ENCODE measurements at places on chromosomes 1 and 21.
A peak's percentile ranks its signal among the peaks of the same experiment; 100 is the strongest.

DNA sequence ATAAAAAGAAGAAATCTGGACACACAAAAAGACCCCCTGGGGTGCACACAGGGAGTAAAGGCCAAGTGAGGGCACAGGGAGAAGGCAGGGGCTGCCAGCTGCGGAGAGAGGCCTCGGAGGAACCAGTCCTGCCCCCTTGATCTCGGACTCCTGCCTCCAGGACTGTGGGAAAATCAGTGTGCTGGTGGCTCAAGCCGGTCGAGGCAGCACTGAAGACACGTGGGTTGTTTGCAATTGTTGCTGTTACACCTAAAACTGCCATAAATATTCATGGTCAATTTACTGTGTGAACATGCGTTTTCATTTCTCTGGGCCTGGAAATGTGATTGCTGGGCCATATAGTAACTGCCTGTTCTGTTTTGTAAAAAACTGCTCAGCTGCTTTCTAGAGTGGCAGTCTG is 18.5 kb downstream of the IBA57 start:
- DNase-seq, result no peak

DNA sequence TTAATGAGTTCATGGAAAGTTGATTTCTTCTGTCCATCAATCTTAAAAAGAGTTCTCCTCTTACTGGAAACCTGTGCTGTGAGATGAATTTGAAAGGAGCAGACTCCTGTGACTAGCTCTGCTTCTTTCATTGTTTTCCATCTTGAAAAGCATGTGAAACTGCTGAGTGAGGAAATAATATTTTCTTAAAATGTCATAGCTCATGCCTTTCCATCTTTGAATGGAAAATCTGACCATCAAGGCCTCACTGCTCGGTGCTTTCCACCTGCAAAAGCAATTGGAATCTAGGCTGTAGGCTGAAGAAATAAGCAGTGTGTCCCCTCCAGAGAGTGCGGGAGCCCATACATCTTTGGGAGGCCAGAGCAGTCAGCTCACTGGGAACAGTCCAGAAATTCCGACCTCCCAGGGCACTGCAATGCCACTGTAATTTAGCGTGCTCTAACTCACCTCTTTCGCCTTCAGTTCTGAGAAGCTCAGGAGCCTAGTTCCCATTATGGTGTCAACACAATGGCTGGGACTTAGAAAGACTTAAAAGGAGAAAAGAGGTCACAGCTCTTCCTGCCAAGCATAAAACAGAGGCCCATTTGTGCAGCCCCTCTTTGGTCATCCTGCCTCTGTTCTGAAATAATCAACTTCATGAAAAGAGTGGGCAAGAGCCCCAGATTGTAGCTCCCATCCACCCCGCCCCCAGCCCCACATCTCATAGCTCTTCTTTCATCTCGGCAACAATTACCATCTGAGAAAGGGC is 50.4 kb upstream of the F3 start:
- no peak for DNase-seq

DNA sequence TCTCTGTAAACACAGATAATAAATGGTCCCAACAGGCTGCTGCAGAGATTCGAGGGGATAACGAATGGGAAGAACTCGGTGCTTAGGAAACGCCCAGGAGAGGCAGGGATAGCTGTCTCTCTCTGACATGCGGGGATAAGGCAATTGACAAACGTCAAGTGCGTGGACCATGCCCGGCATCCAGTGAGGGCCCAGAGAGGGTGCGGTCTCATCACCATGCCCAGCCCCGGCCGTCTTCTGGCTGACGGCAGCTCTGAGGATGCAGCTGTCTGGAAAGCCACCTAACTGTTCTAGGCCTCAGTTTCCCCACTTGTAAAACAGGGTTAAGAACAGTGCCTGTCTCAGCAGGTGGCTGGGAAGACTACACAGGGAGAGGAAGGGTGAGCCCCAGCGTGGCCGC is 48.1 kb downstream of the ACOT7 start:
- no peak for DNase-seq

- DNase-seq, result peak; percentile 42
These were observed 546 bp downstream of the KIF21B start for GRCh38 chr1:201022820-201023516.

DNA sequence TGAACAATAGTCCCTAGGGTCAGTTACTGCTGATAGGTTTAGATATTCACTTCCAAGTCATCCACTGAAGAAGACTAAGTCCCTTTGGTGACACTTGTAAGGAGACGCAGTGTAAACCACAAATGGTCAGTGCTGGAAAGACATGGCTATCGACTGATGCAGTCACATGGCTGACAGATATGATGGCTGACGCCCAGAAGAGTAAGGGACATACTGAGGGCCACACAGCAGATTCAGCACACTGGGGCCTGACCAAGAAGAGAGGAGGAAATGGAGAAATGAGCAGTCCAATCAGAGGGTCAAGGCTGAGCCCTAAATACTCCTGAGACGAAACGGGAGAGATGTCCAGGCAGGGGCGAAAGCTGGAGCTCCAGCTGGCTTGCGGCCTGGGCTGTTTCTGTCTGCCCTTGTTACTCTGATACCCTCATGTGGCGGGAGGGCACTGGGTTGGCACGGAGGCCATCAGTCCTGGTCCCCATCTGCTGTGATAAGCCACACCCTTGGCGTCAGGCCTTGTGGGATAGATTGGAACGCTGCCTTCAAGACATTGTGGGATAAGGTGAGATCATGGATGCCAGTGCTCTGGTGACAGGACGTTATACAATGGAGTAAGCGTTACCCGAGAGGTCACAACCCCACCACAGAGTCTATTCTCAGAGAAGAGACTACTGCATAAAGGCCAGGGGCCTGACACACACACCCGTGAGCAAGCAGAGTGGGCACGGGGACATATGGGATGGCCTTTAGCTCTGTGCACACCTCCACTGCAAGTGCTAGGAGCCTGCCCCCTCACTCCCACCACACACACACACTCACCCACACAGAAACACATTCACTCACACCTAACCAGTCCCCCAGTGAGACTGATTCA is 158.4 kb downstream of the TRABD2B start:
- no peak for DNase-seq

GRCh38 chr21:42478504-42478903 is 17.5 kb downstream of the RSPH1 start:
- DNase-seq, result no peak

- no peak for DNase-seq
These were observed 240.5 kb downstream of the TGFB2 start for GRCh38 chr1:218585511-218586184.

- no peak for DNase-seq
These were observed 29.1 kb downstream of the SKI start for GRCh38 chr1:2257245-2257627.

GRCh38 chr1:56063461-56063860 is 515.9 kb downstream of the PLPP3 start:
- DNase-seq, result no peak

GRCh38 chr1:210213335-210213734 is 19.3 kb upstream of the SERTAD4 start:
- DNase-seq, result no peak

DNA sequence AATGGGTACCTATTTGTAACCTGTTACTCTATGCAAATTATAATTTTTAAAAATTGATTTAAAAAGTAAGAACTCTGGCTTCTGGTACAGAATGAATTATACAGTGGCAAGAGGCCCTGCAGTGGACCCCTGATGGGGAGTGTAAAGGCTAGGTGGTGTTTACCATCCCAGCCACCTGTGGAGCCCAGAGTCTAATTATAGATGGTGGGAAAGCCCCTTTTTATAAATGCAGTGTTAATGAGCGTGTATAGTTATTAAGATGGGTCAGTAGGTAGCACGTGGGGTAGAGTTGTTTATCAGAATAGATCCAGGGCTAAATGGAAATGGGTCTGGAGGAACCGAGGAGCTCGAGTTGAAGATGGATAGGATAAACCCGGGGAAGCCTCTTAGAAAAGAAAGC is 13.9 kb upstream of the PRELP start:
- DNase-seq, result no peak

- no peak for DNase-seq
These were observed 18.0 kb upstream of the FGGY start for GRCh38 chr1:59278780-59279354.

- no peak for DNase-seq
These were observed 277.1 kb downstream of the AJAP1 start for GRCh38 chr1:4931486-4931885.

DNA sequence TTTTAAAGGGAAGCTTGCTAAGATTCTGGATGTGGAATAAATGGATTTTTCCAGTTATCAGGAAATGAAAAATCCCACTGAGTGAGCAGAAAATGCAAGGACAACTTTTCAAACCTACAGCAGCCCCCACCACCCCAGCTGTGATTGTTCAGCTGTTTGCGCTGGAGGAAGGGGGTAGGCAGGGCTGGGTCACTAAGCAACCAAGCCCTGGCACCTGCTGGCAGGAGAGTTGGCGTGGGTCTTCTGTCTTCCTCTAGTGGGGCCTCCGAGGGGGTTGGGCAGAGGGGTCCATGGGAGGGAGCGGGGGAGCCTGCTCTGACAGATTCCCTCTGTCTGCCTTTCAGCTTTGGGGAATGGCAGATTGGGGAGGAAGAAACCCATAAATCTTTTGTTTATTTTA is 45.3 kb downstream of the EIF2D start:
- no peak for DNase-seq

GRCh38 chr1:92730476-92730875 is 54.4 kb downstream of the EVI5 start:
- no peak for DNase-seq

- no peak for DNase-seq
These were observed 93.9 kb downstream of the STUM start for GRCh38 chr1:226642421-226642820.

GRCh38 chr1:213244664-213245091 is 193.6 kb downstream of the RPS6KC1 start:
- DNase-seq, result peak; percentile 34

DNA sequence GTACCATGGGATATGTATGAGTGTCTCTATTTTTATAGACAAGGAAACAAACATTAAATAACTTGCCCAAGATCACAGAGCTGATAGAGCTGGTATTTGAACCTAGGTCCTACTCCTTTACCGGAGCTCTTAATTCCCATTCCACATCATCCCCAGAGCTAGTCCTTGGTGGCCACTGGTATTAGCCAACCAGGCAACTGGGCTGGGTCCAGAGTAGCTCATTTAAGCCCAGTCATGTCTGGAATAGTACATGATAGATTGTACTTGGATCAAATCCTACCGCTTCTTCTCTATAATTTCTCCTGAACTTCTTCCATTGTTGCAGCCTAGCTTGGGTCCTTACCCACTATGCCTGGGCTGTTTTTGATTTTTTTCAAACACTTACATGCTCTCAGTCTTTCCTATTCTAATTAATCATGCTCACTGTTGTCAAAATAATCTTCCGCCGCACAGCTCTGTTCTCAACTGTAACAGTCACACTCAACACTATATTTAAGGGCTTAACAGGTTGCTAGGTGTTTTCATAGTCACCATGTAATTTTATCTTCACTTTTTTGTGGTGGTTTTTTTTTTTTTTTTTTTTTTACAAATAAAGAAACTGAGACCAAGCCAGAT is 80.2 kb downstream of the COLGALT2 start:
- no peak for DNase-seq

- DNase-seq, result no peak
These were observed 46.8 kb downstream of the COL18A1 start for GRCh38 chr21:45451771-45452182.

GRCh38 chr1:229048896-229049295 is 222.0 kb upstream of the RAB4A start:
- DNase-seq, result no peak

- DNase-seq, result no peak
These were observed 68.2 kb downstream of the CLSTN1 start for GRCh38 chr1:9755441-9755995.

DNA sequence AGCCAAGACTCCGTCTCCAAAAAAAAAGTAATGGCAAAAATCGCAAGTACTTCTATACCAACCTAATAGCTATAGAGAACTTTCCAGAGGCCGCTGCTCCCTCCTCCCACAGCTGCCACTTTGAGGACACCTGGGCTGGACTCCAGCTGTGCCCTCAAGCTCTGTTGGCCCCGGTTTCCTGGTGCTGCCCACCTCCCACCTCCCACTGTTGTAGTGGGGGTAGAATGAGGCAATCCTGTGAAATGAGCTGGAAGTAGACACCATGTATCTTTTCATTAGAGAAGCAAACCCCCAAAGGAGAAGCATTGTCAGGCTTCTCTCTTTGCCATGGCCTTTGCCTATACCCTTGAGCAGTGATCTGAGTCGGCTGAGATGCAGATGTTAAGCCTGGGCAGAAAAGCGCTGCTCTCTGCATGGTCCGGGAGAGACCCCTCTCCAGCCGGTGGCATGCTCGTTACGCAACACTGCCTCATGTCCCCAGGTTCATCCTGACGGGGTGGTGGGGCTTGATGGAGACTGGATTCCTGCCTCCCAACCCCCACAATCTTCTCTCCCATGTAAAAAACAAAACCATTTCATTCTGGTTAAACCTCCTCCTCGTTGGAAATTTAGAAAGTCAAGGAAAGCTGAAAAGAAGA is 39.7 kb downstream of the SIM2 start:
- DNase-seq, result no peak

DNA sequence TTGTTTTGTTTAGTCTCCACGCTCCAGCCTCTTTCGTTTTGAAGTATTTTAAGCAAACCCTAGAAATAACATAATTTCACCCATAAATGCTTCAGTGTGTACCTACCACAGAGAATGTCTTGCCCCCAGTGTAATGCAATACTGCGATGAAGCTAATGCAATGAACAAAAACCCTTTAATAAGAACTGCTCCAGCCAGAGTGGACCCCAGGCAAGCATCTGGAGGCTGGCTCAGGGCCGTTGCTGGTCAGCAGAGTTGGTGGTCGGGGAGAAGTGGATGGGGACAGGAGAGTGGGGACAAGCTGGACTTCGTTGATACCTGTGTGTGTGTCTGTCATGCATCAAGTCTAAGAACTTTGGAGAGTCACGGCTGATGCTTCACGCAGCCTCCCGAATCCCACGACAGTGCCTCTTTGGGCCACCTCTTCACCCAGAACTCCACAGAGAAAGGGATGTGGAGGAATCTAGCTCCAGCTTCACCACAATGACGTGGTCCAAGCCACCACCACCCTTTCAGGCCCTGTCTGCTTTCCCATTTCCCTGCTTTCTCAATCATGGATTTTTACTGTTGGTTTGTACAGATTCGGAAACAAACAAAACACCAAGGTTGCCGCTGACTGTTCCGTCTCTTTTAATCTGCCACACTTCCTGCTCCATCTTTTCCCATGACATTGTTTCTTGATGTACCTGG is 108.6 kb upstream of the ERRFI1 start:
- DNase-seq, result no peak

- no peak for DNase-seq
These were observed 44.6 kb downstream of the WASF2 start for GRCh38 chr1:27445177-27445936.

DNA sequence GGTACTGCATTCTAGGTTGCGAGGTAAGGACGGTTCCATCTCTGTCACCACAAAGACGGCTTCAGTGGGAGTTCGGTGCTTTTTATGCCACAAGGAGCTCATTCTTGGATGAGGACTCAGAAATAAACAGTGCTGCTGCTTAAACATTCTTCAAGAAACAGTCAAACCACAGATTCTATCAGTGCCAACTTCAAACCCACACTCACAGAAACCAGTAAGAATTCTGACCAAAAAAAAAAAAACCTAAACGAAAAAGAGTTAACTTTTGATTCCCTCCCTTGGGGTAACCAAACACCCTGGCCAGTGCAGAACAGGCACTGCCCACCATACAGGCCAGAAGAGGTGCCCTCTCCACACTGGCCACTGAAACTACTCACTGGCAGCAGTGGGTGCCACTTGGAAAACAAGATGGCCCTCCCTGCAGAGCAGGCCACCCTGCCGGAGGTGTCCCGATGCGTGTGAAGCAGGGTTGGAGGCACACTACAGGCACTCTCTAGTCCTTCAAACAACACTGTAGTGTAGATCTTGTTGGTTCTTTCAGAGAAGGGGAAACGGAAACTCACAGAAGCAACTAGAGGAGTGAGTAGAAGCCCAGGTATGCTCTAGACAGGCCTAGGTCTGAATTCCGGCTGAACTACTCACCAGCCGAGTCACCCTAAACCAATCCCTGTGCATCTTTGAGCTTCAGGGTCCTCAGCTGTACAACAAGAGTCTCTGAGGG is 87.3 kb upstream of the TLR5 start:
- DNase-seq, result peak; percentile 32
